ENCODE measurements at places on chromosomes 1 and 21. TPM values are rescaled to one million over a fixed set of nuclear protein-coding genes. Genes with fewer than 3 reads are reported as not detected.
A peak's percentile ranks its signal among the peaks of the same experiment; 100 is the strongest.

The C1orf56 gene
- total RNA-seq = 4.6 TPM

The RGS7 gene
- 0.16 TPM for total RNA-seq

The UTS2 gene
- not detected for total RNA-seq

The FMO1 gene
- 4.3 TPM for total RNA-seq

The RPS6KC1 gene
- 26.2 TPM for total RNA-seq

The ESPN gene
- total RNA-seq = not detected

The LCE3E gene
- total RNA-seq = not detected

The MYOM3 gene
- 0.32 TPM for total RNA-seq

The PLA2G2C gene
- not detected for total RNA-seq

GRCh38 chr1:243848858-243849420 lies 1.1 kb downstream of the AKT3 start:
- H3K4me1 ChIP-seq = no peaks in the 10 kb centered on the region
- H3K27me3 ChIP-seq = no peaks in the 10 kb centered on the region
- DNase-seq = peak; percentile 53
- peak overlapping the region; percentile 95 for H3K27ac ChIP-seq
- peak overlapping the region; percentile 88 for H3K4me3 ChIP-seq
- no peaks in the 10 kb centered on the region for H3K36me3 ChIP-seq

- peak overlapping the region; percentile 90 for H3K27ac ChIP-seq
- H3K27me3 ChIP-seq = no peaks in the 10 kb centered on the region
- H3K36me3 ChIP-seq = no peaks in the 10 kb centered on the region
- no peaks in the 10 kb centered on the region for H3K4me1 ChIP-seq
- DNase-seq = peak; percentile 69
Observed at GRCh38 chr1:26530895-26531598, 1.5 kb downstream of the RPS6KA1 start.

- no peaks in the 10 kb centered on the region for H3K4me1 ChIP-seq
- H3K4me3 ChIP-seq = no peak overlapping the region
- no peak overlapping the region for H3K27ac ChIP-seq
- no peak for DNase-seq
- H3K27me3 ChIP-seq = no peaks in the 10 kb centered on the region
- H3K36me3 ChIP-seq = no peaks in the 10 kb centered on the region
Observed at GRCh38 chr1:11661103-11661502, 2.9 kb upstream of the FBXO6 start.

- H3K4me1 ChIP-seq = no peaks in the 10 kb centered on the region
- H3K27ac ChIP-seq = peak overlapping the region; percentile 48
- H3K27me3 ChIP-seq = no peaks in the 10 kb centered on the region
- DNase-seq = no peak
Observed at GRCh38 chr21:29342363-29342957, 43.7 kb downstream of the BACH1 start.

DNA sequence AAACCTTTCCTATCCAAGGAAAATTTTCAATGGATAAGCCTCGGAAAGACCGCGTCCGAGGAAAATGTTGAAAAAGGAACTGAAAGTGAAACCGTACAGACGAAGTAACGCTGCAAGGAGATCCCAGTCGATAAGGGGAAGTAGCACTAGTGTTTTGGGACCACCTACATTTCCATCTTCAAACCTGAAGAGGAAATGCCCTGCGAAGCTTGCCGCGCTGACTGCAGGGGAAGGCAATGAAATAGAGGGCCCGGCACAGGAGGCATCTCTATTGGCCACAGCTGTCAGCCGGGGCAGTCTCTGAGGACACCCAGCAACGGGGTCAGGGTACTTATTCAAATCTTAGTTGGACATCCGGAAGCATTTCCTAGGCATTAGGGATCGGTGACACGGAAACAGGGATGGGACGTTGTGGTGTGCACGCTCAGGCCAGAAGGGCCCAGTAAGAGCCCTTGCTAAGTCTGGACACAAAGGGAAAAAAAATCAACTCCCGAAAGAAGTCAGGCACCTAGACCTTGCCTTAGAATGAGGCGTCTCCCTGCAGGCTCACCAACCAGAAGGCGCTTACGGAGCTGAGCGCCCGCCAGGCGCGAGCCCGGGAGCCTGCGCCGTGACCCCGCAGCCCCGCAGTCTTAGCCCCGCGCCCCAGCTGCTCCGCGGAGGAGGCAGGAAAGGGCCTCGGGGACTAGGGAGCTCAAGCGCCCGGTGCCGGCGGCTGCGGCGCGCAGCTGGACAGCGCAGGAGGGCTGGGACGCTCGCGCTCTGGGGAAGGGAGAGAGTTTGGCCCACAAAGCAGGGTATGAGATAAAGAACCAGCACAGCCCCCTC lies 655 bp downstream of the USF1 start:
- peak overlapping the region; percentile 96 for H3K27ac ChIP-seq
- peak; percentile 56 for DNase-seq
- H3K4me1 ChIP-seq = no peaks in the 10 kb centered on the region
- H3K27me3 ChIP-seq = no peaks in the 10 kb centered on the region
- no peaks in the 10 kb centered on the region for H3K36me3 ChIP-seq

GRCh38 chr1:155136748-155137147 lies 1.1 kb downstream of the SLC50A1 start:
- no peak for DNase-seq
- H3K4me1 ChIP-seq = peaks cover 19% of the 10 kb centered on the region
- no peaks in the 10 kb centered on the region for H3K36me3 ChIP-seq
- peak overlapping the region; percentile 97 for H3K27ac ChIP-seq
- peak overlapping the region; percentile 54 for H3K4me3 ChIP-seq

DNA sequence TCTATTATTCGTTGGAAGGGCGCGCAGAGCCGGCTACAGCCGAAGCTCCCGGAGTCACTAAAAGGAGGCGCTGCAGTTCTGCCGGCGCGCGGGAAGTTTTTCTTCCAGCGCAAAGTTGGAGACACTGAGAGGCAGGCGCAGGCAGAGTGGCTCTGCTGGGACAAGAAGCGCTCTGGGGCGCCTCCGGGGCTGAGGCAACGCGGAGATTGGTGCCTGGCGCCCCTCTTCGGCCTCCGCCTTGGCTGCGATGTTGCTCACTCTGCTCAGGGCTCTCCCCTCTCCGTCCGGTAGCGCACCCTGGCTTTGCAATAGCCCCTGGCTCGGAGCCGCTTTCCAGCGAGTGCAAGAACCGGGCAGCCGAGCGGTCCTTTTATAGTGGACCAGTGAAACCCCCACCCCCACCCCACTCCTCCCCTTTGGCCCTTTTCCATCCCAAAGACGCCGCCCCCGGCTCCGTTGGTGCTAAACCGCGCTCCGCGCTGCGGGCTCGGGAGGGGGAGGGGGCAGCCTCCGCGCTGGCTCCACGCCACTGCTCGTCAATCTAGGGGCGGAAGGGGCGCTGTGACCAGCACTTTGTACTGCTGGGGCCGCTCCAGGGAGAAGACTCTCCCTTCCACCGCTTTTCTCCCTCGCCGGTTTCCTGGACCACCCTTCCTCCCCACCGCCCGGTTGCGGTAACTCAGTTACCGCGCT lies at the start of gene ADAMTS1:
Gene ADAMTS1, minus strand, starts transcription at position 344 of the 693 bp plus-strand sequence. CDS start 455 bp downstream, outside the sequence.
- H3K27ac ChIP-seq = peak within 1 kb of the TSS; percentile 85
- no peaks in the 10 kb centered on the region for H3K36me3 ChIP-seq
- peak within 1 kb of the TSS; percentile 69 for H3K4me3 ChIP-seq
- H3K27me3 ChIP-seq = no peaks in the 10 kb centered on the region

DNA sequence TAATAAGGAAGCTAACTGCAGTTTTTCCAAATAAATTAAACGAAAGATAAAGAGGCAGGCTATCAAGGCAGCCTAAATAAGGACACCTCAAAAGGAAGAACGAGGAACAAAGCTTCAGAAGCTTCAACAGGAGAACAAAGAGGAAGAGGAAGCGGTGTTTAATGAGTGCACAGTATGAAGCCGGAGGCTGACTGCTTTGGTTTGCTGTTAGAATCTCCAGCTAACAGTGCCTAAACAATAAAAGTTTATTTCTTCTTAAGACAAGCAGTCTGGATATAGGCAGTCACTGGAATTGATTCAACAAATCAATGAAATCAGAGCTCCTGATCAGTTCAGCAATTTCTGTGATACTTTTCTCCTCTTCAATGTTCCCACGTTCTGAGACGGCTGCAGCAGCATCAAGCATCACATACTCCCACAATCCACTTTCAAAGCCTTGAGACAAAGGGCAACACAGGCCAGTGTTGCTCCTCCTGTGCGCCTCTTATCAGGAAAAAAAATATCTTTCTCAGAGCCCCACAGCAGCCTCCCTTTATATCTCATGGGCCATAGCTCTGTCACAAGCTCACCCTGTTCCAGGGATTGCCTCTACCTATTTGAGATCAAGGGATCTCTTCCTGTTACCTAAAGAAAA lies 365.6 kb upstream of the ST6GALNAC5 start:
- no peak overlapping the region for H3K27ac ChIP-seq
- no peaks in the 10 kb centered on the region for H3K36me3 ChIP-seq
- H3K4me3 ChIP-seq = no peak overlapping the region
- no peaks in the 10 kb centered on the region for H3K27me3 ChIP-seq
- DNase-seq = no peak

GRCh38 chr1:210117198-210117597 lies 115.4 kb upstream of the SERTAD4 start:
- H3K4me1 ChIP-seq = no peaks in the 10 kb centered on the region
- no peaks in the 10 kb centered on the region for H3K36me3 ChIP-seq
- no peaks in the 10 kb centered on the region for H3K27me3 ChIP-seq
- H3K27ac ChIP-seq = no peak overlapping the region
- H3K4me3 ChIP-seq = no peak overlapping the region
- no peak for DNase-seq

DNA sequence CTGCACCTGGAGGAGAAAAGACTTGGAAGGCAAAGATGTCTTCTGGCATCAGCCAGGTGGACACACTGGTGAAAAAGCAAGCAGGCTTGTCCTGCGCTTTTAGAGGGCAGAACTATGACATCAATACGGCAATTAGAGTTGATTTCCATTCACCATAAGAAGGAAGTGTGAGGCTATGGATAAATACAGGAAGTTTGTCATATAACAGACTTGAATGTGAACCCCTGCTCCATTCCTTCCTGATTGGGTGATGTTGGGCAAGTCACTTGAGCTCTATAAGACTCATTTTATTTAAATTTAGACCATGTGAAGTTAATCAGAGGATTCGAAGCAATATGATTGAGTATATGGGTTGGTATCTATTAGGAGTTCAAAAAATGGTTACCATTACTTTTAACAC lies 137.8 kb downstream of the PLPP3 start:
- no peak overlapping the region for H3K4me3 ChIP-seq
- no peak for DNase-seq
- H3K36me3 ChIP-seq = no peaks in the 10 kb centered on the region
- no peaks in the 10 kb centered on the region for H3K27me3 ChIP-seq
- peaks cover 3% of the 10 kb centered on the region for H3K4me1 ChIP-seq
- no peak overlapping the region for H3K27ac ChIP-seq
